Cerebellar cortex (tissue), 1 donor: ENCODE measurements at places on chromosomes 5 and 9.
A peak's percentile ranks its signal among the peaks of the same experiment; 100 is the strongest.

DNA sequence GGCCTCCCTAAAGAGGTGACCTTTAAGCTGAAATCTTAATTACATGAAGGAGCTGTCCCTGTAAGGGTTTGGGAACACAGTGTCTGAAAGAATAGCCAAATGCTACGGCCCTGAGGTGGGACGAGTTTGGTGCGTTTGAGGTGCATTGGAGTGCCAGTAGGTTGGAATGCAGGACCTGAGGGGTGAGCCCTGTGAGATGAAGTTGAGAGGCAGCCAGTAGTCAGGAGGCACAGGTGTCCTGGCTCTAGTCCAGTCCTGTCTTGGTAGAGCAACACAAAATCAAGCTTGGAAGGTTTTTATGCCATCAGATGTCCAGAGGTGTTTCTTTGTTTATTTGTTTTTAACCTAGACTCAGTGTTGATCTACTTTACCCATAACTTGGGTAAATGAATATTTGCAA lies 108.5 kb downstream of the ARHGAP26 start:
- peak; percentile 89 for DNase-seq

DNA sequence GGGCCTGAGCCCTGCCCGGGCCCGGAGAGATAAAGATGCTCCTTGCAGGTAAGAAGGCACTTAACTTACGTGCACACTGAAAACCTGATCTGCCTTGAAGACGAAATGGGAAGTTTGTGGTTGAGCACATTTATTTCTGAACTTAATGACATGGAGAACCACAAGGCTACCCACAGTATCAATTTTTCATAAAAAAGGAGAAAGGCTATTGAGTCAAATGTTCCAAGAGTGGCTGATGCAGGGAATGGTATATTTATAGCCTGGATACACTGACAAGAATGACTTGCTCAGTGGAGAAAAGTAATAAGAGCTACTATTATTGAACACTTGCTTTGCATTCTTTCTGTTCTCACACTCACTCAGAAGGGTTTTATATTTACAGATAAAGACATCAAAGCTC lies 419.3 kb downstream of the ACTL7B start:
- no peak for DNase-seq

- no peak for DNase-seq
Measured at GRCh38 chr5:134579284-134579771, 53.3 kb downstream of the SAR1B start.

GRCh38 chr9:92294297-92294676 lies 790 bp upstream of the IARS1 start:
- DNase-seq, result peak; percentile 39

- DNase-seq, result no peak
Measured at GRCh38 chr5:26663500-26663899, 374.9 kb downstream of the CDH9 start.

GRCh38 chr5:1516615-1517601 lies 6.9 kb downstream of the LPCAT1 start:
- no peak for DNase-seq

DNA sequence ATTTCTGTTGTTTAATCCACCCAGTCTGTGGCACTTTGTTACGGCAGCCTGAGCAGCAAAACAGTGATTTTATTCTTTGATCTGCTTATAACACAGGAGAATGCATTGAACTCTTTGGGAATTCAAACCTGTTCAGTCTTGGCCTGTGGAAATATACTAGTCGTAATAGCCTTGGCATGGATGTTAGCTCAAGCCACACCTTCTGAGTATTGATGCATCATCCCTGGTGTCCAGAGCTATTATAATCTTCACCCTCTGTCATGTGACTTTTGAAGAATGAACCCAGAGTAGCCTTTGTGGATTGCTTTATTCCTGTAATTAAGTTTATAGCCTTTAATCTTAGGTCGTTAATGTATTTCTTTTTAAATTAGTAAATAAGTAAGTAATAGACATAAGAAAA lies 50.8 kb upstream of the TEX48 start:
- no peak for DNase-seq

- no peak for DNase-seq
Measured at GRCh38 chr5:169050146-169050571, 250.8 kb downstream of the SLIT3 start.

GRCh38 chr5:153308282-153308681 lies 182.2 kb upstream of the GRIA1 start:
- no peak for DNase-seq

DNA sequence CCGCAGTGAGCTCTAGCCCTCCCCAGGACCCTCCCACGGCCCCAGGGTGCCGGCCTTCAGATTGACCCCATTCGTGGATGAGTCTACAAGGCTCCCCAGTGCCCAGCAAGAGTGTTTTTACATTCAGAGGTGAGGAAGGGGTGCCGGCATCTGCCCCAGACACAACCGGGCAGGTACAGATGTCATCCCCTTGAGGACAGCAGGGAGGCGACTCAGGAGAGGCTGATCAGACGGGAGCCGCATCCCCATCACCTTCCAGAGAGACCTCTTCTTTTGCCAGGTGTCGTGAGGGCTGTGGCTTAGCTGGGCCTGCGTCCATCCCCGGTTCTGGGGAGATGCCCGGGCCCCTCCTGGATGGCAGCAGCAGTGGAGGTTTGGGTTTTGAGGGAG lies 4.3 kb upstream of the LRRC14B start:
- no peak for DNase-seq

GRCh38 chr5:139369181-139369580 lies 13.9 kb downstream of the SLC23A1 start:
- no peak for DNase-seq

DNA sequence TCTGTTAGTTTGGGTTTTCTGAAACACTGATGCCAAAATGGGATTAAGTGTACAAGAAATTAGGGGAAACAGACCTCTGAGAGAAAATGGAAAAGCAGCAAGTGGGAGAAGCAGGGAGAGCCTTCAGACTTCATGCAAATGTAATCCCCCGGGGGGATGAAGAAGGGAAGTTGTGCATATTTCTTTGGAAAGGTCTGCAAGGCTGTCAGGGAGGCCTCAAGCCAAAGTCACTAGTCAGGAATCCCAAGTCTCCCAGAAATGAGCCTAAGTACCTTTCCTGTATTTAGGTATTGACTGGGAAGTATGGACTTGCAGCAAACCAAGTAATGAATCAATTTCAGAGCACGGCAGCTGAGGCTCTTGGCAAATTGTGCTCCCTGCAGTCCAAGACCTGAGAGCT lies 2.2 kb downstream of the FTMT start:
- DNase-seq, result no peak

DNA sequence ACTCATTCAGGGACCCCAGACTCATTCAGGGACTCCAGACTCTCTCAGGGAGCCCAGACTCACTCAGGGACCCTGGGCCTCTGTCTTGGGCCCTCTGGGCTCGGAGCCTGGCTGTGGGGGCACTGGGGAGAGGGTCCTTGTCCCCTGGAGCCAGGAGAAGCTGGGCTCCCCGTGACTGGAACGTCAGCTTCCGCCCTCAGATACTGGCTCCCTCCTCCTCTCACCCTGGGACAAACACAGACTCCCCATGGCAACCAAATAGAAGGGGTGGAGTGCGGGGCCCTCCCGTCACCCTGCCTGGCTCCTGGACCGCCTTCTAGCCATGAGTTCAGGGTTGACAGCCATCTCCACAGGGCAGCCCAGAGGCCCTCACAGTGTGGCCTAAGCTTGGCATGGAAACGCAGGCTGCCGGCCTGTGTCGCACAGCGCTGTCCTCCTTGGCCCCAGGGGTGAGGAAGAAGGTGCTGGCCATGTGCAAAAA lies 27.6 kb downstream of the ZDHHC11B start:
- no peak for DNase-seq

DNA sequence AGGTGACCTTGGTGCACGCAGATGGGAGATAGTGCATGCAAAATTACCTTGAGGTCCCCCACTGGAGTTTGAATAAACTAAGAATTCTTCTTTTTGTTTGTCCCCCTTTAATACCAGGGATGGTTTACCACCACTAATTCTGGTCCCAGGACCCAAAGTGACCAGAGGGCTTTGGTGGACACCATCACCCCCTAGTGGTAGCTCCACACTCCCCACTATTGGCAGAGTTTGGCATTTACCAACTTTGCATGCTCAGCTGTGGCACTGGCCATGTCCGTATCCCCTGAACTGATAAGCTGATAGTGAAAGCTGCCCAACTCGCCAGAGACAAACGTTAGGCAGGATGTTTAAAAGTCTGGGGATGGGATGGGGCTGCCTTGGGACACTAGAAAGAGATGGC lies 3.3 kb downstream of the ASTN2 start:
- DNase-seq, result peak; percentile 74

GRCh38 chr5:39891376-39891775 lies 466.6 kb upstream of the DAB2 start:
- DNase-seq, result no peak

DNA sequence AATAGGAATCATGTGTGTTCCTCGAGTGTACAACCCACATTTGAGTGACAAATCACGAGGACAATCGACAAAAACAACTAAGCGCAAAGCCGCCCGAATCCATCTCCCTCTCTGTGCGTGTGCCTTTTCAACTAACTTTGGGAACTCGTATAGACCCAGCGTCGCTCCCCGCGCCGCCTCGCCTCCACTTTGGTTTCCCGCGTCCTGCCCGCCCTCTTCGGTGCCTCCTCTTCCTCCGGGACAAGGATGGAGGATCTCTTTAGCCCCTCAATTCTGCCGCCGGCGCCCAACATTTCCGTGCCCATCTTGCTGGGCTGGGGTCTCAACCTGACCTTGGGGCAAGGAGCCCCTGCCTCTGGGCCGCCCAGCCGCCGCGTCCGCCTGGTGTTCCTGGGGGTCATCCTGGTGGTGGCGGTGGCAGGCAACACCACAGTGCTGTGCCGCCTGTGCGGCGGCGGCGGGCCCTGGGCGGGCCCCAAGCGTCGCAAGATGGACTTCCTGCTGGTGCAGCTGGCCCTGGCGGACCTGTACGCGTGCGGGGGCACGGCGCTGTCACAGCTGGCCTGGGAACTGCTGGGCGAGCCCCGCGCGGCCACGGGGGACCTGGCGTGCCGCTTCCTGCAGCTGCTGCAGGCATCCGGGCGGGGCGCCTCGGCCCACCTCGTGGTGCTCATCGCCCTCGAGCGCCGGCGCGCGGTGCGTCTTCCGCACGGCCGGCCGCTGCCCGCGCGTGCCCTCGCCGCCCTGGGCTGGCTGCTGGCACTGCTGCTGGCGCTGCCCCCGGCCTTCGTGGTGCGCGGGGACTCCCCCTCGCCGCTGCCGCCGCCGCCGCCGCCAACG lies at the start of gene GPR150:
TSS of gene GPR150 (plus strand) at position 58 of the 840 bp plus-strand sequence. CDS start at position 247, 189 bp downstream.
- DNase-seq, result peak; percentile 22

- no peak for DNase-seq
Measured at GRCh38 chr5:150612905-150613670, 27.4 kb upstream of the SYNPO start.

DNA sequence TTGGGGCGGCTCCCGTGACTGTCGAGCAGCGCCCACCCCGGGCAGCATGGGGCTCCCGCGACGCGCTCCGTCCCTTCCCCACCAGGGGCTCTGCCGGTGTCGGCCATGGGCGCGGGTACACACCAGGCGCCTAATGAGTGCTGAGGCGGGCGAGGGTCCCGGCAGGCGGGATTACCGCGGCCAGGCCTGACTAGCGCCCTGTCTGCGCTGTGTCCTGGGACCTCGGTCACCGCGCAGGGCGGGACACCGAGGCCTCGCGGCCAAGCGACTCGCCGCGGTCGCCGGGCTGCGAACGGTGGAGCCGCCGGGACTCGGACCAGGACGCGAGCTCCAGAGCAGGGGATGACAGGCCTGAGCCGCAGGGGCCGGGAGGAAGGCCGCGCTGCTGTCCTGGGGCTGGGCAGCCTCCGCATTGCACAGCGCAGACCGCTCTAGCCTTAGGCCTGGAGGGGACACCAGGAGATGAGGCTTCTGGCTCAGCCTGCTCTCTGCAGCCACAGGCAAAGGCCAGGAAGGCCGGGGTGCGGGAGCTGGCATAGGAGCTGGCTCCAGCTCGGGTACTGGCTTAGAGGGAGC lies 14.1 kb downstream of the LCN10 start:
- DNase-seq, result peak; percentile 43

- DNase-seq, result no peak
Measured at GRCh38 chr9:123287639-123288038, 19.3 kb upstream of the STRBP start.

DNA sequence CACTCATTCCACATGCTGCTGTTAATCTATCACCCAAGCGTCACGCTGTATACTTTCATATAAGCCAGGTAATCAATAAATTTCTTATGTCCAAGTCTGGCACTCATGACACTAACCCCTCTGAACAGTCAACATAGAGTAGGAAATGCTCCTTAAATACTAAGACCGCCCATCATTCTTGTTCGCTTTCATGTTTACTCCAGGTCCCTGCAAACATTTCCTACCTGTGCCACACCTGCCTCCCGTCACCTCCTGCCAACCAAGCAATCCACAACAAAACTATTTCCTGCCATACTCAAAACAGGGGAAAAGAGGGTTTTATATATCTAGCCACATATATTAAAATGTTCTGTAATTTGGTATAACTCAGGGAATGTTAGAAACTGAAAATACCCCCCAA lies 39.0 kb downstream of the ZFR start:
- DNase-seq, result no peak

DNA sequence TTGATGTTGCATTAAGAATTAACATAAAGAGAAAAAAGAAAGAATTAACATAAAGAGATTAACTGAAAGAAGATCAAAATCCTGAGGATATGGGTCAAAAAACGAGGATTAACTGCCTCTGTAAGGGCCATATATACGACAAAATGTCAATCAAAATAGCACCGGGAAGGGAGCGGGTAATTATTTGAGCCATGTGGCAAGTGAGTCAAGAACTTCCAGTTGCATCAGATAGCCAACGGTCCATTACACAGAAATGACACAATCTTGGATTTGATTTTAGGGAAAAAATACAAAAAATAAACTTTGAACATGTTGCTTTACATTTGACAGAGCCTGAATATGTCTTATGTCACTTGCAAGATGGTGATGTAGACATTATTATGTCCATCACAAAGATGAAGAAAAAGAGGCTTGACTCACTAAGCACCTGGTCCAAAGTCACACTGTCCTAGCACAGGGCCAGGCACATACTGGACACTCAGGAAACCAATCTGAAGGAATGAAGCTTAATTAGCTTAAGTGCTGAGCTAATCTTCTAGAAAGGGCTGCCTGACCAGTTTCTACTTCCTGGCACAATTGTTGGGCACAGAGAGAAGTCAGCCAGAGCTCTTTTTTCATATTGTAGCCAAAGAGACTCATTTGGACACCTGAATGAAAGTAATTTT lies 273.2 kb upstream of the PAPPA start:
- no peak for DNase-seq

GRCh38 chr5:180234271-180234670 lies 25.3 kb upstream of the RASGEF1C start:
- no peak for DNase-seq

DNA sequence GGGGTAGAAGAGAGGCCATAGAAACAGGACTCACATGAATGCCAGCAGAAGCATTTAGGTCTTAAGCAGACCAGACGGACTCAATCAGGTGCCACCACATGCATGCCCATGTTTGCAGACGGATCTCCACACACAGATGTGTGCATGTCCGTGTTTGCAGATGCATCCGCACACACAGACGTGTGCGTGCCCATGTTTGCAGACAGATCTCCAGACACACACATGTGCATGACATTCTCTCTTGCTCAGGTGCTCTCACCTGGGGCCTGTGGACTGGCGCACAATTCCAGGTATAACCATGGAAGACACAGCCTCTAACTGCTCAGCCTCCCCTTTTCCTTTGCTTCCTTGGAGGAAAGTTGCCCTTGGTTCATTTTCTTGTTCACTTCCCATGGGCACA lies 148.3 kb downstream of the CACNA1B start:
- no peak for DNase-seq
